NCI-H146 (cell line): ENCODE measurements at places on chromosomes 7 and 10.
A peak's percentile ranks its signal among the peaks of the same experiment; 100 is the strongest.

DNA sequence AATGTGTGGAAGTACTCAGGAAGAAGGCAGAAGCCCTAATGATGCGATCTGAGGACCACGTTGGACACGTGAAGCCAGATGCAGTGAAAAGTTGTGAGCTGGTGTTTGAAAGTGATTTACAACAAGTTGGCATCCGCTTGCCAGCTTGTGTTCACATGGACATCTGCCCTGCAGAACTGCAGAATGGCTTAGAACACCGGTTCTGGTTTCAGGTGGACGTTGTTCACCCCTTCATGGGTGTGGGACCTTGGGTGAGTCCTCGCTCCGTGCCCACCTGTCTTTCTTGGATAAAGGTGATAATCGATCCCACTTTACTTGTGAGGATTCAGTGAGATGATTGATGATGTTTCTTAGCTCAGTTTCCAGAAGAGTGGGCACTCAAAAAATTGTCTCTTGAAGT lies 53.8 kb downstream of the CAMK1D start:
- no peak for DNase-seq

GRCh38 chr10:20181434-20181833 lies 365.2 kb downstream of the PLXDC2 start:
- no peak for DNase-seq

DNA sequence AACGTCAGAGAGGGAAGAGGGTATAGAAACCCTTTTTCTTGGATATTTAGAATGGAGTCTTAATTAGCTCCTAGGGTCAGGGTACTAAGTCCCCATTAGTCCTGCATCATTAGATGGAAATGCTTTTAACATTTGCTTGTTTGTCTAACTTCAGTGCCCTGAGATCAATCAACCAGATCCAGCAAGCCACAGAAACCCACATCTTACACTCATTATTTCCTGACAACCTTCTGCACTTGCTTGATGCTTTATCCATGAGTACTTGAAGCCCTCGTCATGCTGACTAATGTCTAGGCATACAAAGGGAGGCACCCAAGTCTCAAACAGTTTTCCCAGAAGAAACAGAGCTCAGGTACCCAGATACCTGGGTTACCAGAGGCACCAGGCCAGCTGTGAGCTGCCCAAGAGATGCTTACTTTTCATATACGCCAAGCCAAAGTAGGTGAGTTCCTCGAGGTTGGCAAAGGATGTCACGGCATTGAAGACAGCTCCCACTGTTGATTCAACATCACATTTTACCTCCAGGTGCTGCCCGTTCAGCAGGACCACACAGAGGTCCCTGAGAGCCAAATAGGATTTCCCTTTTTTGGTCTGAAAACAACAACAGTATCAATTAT lies 42.7 kb downstream of the FRMPD2 start:
- DNase-seq: no peak

GRCh38 chr10:59695637-59696036 lies 14.0 kb downstream of the SLC16A9 start:
- no peak for DNase-seq

DNA sequence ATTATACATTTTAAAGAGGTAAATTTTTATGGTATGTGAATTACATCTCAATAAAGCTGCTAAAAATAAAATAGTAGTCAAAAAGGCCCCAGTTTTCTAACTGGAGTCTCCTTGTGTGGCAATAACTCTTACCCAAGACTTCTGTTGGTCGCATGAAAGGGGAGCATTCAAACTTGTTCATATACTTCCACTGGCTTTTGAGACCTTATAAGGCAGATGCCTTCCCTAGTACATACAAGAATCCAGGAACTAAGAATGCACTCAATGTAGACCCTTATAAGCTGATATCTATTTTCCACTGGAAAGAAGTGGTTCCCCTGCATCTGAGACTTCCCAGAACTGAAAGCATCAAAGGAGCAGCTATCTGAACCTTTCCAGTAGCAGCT lies 13.0 kb downstream of the BCAP29 start:
- DNase-seq: no peak

DNA sequence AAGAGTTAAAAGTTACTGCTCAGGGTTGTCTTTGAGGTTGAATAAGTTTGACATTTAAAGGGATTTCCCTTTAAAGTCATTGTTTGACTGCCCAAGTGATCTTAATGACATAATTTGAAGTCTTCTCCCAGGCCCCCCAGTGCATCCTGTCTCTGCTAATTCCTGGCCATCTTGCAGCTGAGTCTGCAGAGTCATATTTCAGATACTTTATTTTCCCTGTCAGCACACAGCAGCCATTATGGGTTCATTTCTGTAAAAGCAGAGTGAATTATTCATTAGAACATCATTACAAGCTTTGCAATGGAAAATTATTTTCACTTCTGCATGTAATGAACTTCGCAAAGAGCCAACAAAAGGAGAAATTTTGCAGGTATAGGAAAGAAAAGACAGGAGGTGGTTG lies 536.6 kb downstream of the GALNT17 start:
- no peak for DNase-seq

GRCh38 chr10:132643709-132644526 lies 106.3 kb downstream of the INPP5A start:
- no peak for DNase-seq

GRCh38 chr7:36523371-36524101 lies 133.9 kb downstream of the ANLN start:
- no peak for DNase-seq

DNA sequence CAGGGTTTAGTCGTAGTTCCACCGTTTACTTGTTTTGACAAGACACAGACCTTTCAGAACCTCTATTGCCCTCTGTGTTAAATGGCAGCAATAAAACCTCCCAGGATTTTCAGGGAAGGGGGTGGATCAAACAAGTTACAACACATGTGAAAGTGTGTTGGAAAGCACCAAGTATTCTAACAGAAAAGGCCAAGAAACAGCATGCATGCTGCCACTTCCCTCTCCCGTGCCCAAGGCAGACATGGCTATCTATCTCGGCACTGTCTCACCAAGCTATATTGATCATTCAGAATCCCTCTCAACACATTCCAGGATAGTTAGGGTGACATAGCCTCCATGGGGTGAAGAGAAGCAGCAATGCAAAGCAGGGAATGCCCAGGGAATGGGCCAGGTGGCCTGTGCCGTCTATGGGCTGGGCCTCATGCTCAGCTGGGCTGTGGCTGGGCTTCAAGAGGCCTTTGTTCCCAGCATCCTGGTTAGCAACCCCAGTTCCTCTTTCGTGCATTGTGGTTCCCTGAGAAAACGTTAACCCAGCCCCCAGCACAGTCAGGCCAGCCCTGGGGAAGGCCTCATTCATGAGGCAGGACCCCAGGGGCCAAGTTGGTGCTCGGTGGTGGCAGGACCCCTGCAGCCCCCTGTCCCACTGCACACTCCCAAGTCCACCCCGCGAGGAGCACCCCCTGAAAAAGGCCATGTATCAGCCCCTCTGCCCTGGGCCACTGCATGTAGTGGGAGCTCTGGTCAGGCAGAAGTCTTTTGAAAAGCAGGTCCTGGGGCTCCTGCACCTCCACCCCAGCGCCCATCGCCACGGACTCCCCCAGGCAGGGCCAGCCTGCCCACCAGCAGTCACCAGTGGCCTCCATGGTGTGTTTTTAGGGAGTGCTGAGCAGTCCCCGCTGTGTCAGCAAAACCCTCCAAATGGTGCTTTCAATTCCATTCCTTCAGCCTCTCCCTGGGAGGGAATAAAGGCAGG lies 25.5 kb downstream of the VSIR start:
- no peak for DNase-seq

GRCh38 chr10:10361301-10361885 lies 656.3 kb upstream of the CELF2 start:
- no peak for DNase-seq

- no peak for DNase-seq
Observed at GRCh38 chr7:128726059-128726736, 13.0 kb upstream of the CALU start.

DNA sequence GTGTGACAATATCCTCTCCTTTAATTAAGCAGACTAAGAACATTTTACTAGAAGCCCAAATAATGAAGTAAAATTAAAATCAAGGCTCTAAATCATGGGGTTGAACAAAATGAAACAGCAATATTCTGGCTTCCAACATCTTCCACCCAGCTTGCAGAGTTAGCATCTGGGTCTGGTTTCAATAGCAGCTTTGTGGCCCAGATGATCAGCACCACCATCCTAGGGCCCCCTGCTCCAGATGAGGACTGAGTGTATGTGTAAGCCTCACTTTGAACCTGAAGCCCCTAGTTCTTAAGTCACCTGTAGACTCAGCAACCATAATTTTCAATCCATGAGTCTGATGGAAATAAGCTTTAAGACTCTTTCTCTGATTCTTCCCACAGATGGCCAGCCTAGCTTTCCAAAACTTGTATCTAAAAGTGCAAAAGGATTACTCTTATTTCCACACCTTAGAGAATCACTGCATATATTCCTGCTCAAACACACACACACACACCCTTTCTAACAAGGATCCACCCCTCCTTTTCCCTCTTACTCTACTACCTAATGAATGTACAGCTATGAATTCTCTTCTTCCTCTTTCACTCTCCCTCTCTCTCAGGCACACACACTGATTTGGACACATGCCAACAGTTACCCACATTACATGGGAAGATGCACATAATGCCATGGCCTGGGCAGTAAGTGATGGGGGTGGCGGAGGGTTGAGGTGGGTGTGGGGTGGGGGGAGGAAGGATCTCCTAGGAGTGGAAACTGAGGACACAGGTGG lies 3.5 kb downstream of the DENND11 start:
- DNase-seq: no peak

- DNase-seq: no peak
Observed at GRCh38 chr7:34013421-34013820, 108.1 kb downstream of the BMPER start.

- DNase-seq: no peak
Observed at GRCh38 chr7:30661926-30662325, 20.3 kb downstream of the CRHR2 start.

DNA sequence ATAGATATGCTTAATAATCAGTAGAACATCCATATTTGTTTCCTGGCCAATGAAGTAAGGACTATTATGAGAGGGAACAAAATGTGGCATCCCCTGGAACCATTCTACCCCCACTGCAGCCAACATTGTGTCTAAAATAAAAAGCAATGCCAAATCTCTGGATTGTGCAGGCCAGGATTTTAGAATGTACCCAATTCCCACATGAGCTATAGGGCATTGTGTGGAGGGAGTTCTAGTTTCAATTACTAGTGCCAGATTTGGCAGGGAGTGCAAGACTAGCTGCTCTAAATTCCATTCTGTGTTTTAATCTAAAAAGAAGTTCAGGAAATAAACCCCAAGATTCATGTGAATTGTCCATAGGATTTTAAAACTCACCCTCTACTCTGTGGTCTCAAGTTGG lies 112.3 kb downstream of the HGF start:
- DNase-seq: no peak

GRCh38 chr10:4034907-4035598 lies 250.0 kb upstream of the KLF6 start:
- peak; percentile 35 for DNase-seq

DNA sequence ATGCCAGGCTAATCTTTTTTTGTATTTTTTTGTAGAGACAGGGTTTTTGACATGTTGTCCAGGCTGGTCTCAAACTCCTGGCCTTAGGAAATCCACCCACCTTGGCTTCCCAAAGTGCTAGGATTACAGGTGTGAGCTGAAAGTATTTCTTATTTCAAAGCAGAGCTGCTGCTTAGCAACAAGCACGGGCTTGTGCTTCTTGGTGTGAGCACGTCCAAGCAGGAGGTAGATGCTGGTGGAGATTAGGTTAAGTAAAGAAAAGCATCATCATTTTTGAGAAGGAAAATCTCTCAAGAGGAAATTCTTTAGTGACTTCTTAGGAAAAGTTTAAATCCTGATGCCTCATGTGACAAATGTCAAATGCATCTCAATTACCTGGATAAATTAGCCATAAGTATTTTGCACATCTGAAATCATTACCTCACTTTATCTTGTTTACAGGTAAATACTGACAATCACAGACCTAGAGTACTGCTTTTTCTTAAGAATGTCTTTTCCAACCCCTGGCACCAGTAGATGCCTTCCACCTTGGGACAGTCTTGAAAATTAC lies 431.8 kb upstream of the FZD8 start:
- no peak for DNase-seq

DNA sequence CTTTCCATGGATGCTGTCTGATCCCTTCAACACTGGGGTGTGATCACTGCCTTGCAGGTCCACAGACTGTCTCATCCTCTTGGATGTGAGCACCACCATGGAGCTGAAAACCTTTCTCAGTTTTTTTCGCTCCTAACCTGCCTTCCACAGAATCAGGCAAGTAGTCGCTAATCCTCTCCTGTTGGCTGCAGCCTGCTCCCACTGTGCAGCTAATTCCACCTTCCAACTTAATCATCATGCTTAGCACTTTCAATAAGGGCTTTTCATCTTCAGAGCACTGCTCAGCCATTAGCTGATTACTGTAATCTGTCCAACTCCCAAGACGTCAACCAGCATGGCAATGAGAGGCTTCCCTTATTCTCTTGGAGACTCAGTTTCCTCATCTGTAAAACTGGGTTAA lies 15.1 kb upstream of the CDH23 start:
- no peak for DNase-seq

DNA sequence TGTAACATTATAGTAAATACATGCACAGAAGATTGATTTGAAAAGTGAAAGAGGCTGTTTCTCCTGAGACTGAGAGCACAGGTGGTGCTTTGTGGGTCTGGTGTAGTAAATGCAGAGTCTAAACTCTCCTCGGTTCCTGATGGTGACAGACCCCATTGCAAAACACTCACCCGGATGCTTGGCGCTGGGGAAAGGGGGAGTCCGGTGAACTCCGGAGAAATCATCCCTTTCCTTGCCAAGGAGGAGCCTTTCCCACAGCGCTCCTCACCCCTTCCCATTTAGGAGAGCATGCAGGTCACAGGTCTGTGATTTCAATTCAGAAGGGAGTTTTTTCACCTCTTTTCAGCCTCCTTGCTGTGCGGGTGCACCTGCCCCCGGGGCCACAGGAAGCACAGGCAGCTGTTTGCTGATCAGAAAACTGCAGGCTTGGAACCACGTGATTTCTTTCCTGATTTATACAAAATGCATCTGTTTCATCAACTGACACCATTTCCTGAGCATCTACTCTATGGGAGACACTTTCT lies 75.6 kb upstream of the LYZL2 start:
- DNase-seq: no peak

GRCh38 chr7:139898483-139898882 lies 69.4 kb downstream of the TBXAS1 start:
- DNase-seq: no peak

DNA sequence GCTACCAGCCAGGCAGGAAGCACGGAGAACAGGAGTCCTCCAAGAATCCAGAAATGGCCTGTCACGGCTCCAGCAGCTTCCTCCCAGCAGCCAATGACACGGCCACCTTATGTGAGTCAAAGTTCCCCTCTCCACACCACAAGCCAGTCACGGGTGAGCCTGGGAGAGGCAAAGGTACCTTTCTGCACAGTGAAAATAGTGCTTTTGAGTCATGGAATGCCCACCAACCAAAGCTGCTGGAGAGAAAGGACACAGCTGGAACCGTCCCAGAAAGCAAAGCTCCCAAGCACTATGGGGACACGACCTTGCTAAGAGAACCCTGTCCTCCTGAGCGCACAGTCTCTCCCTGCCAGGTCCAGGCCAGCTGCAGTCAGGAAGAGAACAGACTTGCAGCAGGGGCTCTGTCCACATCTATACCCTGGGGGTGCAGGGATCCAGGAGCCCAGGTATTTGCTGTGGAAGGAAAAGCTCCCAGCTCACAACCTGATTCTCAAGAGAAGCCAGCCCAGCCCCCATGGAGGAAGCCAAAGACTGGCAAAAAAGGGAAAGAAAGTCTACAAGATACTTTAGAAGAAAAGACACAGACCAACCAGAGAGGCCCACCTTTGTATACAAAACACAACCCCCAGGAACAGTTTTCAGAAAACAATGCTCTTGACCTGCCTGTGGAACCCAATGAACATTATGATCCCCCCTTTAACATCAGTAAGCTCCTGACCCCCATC lies 24.4 kb downstream of the C10orf71 start:
- no peak for DNase-seq

GRCh38 chr10:14554091-14554490 lies 220.6 kb downstream of the FAM107B start:
- peak; percentile 88 for DNase-seq
